C1 segment of cervical spinal cord (tissue), 14 donors: ENCODE measurements at places on chromosomes 12 and 14.

DNA sequence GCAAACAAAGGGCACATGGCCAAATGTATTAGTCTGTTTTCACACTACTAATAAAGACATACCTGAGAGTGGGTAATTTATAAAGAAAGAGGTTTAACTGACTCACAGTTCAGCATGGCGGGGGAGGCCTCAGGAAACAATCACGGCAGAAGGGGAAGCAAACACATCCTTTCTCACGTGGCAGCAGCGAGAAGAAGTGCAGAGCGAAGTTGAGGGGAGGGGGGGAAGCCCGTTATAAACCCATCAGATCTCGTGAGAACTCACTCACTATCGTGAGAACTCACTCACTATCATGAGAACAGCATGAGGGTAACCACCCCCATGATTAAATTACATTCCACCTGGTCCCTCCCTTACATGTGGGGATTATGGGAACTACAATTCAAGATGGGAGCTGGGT is 66.1 kb downstream of the ST8SIA1 start:
- no peak for DNase-seq

DNA sequence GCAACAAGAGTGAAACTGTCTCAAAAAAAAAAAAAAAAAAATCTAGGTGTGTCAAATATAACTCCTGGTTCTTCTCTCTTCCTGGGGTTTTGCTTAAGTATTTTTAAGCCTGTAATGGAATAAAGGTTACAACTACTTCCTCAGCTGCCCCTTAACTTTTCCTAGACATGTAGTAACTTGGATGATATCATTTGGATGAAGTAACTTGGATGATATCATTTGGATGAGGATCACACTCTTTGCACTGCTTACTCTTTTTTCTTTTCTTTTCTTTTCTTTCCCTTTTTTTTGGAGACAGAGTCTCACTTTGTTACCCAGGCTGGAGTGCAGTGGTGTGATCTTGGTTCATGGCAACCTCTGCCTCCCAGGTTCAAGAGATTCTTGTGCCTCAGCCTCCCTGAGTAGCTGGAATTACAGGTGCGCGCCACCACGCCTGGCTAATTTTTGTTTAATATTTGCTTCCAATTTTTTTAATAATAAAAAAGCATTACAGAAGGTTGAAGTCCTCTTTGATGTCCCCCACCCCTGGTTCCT is 775 bp upstream of the FAM186A start:
- no peak for DNase-seq

GRCh38 chr12:24904871-24905270 is 44.0 kb downstream of the BCAT1 start:
- DNase-seq = no peak

GRCh38 chr12:3551386-3551785 is 60.4 kb downstream of the PRMT8 start:
- DNase-seq = no peak

GRCh38 chr14:99352688-99353280 is 80.8 kb upstream of the BCL11B start:
- DNase-seq = no peak

GRCh38 chr14:57573173-57573572 is 79.5 kb upstream of the CCDC198 start:
- DNase-seq = no peak

DNA sequence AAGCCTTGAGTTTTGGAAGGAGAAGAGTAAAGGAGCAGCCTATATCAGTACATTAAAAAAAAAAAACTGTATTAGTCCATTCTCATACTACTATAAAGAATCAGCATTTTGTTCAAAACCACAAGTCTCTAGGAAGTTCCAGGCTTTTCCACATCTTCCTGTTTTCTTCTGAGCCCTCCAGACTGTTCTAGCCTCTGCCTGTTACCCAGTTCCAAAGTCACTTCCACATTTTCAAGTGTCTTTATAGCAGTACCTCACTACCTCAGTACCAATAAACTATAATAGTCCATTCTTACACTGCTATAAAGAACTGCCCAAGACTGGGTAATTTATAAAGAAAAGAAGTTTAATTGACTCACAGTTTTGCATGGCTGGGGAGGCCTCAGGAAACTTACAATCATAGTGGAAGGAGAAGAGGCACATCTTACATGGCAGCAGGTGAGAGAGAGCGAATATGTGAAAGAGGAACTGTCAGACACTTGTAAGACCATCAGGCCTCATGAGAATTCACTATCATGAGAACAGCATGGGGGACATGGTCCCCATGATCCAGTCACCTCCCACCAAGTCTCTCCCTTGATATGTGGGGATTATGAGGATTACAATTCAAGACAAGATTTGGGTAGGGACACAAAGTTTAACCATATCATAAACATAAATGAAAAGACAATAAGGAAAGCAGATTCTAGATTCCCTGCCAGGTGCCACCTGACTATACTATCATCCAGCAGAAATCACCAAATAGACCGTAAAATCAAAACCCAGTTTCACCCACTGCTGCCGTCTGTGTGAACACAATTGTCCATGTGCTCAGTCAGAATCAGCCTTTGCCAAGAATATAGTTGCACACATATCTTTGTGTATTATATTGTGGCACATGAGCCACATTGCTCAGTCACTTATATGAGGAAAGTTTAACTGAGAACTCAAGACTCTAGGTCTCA is 27.8 kb downstream of the TOGARAM1 start:
- DNase-seq = no peak

GRCh38 chr12:58435647-58436046 is 484.7 kb downstream of the LRIG3 start:
- DNase-seq = no peak

DNA sequence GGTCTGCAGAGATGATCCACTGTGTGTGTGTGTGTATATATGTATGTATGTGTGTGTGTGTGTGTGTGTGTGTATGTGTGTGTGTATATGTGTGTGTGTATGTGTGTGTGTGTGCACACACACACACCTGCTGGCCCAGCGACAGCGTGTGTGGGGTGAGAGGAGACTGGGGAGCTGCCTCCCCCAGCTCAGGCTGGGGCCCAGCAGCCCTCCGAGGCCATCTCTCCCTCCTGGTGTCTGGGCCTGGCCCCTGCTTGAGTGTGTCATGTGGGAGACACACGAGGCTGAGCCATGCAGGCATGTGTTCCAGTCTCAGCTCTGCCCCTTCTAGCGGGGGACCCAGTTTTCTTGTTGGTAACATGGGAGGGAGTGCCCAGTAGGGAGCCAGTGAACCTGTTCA is 10.0 kb upstream of the TNFAIP2 start:
- DNase-seq = no peak

- no peak for DNase-seq
Measured at GRCh38 chr14:87888136-87888999, 104.6 kb downstream of the GALC start.

DNA sequence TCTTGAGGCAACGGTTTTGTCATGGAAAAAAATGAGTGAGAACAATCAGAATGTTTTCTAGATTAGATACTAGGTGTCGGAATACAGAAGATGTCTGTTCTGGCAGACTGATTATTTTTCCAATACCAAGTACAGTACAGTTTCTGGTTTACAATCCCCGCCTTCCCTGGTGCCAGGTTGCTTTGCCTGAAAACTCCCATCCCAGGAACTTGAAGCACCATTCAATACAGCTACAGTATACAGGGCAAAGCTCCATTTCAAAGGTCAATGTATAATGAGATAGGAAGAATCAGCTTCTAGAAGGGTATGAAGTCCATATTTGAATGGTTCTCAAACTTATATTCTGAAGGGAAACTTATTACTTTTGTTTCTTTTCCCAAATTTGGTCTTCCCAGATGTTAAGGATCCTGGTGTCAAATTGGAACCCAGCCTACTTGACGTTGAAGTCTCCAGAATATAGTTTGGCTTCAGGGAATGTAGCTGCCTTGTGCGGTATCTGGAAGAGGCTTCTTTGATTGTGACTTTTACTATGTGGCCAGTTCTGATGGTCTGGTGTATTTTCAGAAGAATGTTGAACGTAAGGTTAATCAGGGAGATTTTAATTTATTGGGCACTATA is 238.0 kb upstream of the ATP2B1 start:
- DNase-seq = no peak

- no peak for DNase-seq
Measured at GRCh38 chr12:128083132-128083729, 183.7 kb upstream of the TMEM132C start.

- DNase-seq = no peak
Measured at GRCh38 chr12:89899651-89900050, 191.0 kb upstream of the ATP2B1 start.

GRCh38 chr12:52566847-52567291 is 6.8 kb downstream of the KRT74 start:
- DNase-seq = no peak

- no peak for DNase-seq
Measured at GRCh38 chr14:60204104-60204842, 39.1 kb upstream of the DHRS7 start.

GRCh38 chr12:120801146-120801545 is 75.5 kb downstream of the ACADS start:
- DNase-seq = no peak

GRCh38 chr12:131833896-131834641 is 5.9 kb downstream of the MMP17 start:
- no peak for DNase-seq

- DNase-seq = no peak
Measured at GRCh38 chr12:68240975-68241374, 12.4 kb downstream of the IL22 start.

GRCh38 chr14:31947076-31947475 is 130.0 kb upstream of the ARHGAP5 start:
- no peak for DNase-seq

DNA sequence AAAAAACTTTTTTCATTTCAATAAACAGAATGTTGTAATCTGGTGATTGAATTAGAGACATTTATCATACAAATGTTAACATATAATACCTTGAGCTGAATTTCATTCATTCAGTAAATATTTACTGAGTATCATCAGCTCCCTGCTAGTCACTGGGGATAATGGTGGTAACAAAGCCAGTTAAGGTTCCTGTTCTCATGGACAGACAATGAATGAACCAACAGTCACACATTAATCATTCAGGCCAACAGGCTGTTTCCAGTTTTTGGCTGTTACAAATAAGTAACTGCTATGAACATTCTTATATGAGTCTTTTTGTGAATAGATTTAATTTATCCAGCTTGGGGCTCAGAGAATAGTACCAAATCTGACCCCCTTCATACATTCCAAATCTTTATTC is 13.5 kb downstream of the EXD2 start:
- no peak for DNase-seq

- DNase-seq = no peak
Measured at GRCh38 chr12:29750131-29750927, 33.4 kb downstream of the TMTC1 start.

DNA sequence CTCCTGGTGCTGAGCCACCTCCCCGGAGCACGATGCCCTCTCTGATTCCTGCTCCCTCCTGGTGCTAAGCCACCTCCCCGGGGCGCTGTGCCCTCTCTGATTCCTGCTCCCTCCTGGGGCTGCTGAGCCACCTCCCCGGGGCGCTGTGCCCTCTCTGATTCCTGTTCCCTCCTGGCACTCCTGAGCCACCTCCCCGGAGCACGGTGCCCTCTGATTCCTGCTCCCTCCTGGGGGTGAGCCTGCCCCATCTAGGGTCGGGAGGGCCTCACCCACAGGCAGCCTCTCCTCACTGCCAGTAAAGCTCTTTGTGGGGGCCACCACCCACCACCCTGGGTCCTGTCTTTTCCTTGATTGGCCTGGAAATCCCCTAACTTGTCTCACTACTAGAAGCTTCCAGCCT is 327.6 kb upstream of the SFSWAP start:
- no peak for DNase-seq

- no peak for DNase-seq
Measured at GRCh38 chr12:103386451-103386850, 109.3 kb downstream of the C12orf42 start.

DNA sequence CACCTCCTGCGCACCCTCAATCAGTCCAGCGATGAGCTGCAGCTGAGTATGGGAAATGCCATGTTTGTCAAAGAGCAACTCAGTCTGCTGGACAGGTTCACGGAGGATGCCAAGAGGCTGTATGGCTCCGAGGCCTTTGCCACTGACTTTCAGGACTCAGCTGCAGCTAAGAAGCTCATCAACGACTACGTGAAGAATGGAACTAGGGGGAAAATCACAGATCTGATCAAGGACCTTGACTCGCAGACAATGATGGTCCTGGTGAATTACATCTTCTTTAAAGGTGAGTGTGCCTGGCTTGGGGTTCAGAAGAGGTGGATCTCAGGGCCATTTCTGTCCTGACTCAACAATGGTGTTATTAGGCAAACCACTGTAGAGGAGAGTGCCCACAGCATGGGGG is 2.6 kb downstream of the SERPINA3 start:
- no peak for DNase-seq

GRCh38 chr14:55366271-55366670 is 45.4 kb downstream of the ATG14 start:
- DNase-seq = no peak

DNA sequence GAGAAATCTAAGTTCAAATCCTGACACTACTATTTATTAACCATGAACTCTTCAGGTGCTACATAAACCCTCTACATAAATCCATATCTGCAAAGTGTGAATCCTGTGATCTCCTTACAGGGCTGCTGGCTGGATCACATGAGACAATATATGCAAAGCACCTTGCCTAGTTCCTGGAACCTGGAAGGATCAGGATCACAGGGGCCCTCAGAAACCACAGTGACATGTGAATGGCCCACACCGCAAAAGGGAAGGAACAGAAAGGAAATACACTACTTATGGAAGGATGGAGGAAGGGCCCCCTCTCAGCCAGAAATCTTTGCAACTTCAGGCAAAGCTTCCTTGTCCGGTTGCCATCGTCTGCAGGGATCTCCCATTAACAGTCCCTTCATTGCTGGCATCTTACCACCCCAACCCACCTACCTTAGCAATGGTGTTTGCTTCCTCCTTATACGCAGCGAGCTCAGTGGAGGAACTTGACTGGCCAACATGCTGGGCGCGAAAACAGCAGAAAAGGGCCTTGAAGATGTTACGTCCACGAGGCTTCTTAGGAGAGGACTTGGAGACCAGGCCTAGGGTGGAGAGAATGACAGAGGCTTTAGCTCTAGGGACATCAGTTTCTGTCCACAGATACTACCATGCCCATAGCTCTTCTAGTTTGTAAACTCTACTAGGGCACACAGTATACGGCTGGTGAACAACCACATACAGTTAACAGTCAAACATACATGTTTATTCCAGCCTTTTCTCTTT is 10.7 kb upstream of the AVIL start:
- no peak for DNase-seq

DNA sequence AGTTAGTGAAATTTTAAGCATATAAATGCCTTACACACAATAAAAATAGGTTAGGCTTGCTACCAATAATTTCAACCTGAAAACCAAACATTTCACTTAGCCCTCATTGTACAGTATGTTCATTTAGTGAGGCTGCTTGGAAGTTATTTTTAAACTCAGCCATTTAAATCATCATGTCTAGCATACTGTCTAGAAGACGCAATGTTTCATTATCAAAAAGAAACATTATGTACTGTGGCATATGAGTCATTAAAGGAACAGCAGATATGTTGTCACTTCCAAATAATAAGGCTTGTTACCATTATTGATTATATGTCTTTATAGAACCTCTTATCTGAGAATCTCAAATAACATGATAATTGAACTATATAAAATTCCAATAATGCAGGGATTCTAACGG is 304.7 kb downstream of the RMST start:
- no peak for DNase-seq

DNA sequence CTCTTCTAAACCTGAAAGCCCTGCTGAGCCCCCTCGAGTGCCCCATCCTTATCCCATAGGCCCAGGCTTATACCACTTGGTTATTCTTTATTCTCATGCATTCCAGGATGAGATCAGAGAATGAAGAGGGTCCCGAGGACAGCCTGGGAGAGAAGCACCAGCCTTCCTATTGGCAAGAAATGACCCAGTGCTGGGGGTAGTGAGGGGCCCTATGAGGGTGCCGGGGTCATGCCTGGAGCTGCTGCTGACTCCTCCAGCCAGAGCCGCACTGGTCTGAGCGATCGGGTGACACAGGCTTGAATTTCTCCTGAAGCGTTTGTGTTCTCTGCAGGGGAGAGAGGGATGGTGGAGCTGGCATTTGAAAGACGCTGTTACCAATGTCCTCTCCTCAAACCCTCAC is 18.1 kb downstream of the MORN3 start:
- DNase-seq = no peak
